ENCODE measurements at places on chromosomes 1 and 21. TPM values are rescaled to one million over a fixed set of nuclear protein-coding genes. Genes with fewer than 3 reads are reported as not detected.

FAM78B gene
- 1.4 TPM for total RNA-seq

CFHR1 gene
- total RNA-seq, result 0.21 TPM

PFKFB2 gene
- 52.3 TPM for total RNA-seq

TFAP2E gene
- total RNA-seq, result 2.5 TPM

PRRX1 gene
- total RNA-seq, result 37.5 TPM

GNAT2 gene
- total RNA-seq, result not detected
